ENCODE measurements at places on chromosomes 3 and 15.

- DNase-seq, result no peak
- no peak overlapping the region for H3K4me3 ChIP-seq
- no peak overlapping the region for H3K27ac ChIP-seq
- no peaks in the 10 kb centered on the region for H3K36me3 ChIP-seq
Observed at GRCh38 chr3:79765911-79766310, 1.9 kb downstream of the ROBO1 start.

DNA sequence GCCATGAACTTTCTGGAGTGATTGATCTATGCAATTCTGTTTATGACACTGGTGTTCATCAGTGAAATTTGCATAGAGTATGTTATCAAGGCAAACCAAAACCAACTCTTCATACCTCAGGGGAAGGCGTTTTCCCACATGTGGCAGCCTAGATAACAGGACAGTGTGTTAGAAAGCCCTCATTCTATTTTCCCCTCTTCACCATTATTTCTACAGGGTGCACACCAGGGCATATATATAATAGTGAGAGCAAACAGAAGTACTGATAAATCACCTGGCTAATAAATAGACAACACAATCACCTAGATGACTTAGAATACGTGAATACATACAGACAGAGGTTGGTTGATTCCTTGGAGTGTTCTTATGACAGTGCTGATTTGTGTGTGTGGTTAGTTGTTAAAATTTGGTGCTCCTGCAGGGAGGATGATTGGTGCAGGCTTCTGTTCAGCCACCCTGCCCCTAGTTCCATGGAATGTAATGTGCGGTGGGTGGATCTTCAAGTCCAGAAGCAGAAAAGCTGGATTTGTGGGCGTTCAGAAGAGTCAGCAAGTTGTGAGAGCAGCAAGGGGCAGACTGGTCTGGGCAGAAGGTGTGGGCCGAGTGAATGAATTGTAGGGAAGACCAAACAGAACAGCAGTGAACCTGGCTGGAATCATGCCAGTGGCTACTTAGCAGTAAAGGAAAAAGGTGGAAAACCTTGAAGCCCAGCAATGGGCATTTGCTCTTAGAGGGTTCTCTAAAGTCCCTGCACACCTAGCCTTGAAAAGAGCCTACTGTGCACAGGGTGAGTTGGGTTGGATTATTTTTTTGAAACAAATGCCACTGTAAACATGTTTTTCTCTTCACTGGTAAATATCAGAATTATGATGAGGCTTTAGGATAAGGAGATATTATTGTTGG lies 11.7 kb upstream of the RARRES1 start:
- no peak for DNase-seq
- no peak overlapping the region for H3K4me3 ChIP-seq
- no peaks in the 10 kb centered on the region for H3K27me3 ChIP-seq
- H3K36me3 ChIP-seq, result no peaks in the 10 kb centered on the region
- peaks cover 6% of the 10 kb centered on the region for H3K4me1 ChIP-seq

- peak overlapping the region; percentile 97 for H3K27ac ChIP-seq
- peak; percentile 41 for DNase-seq
- no peaks in the 10 kb centered on the region for H3K27me3 ChIP-seq
- peaks cover 23% of the 10 kb centered on the region for H3K4me1 ChIP-seq
Observed at GRCh38 chr15:64883100-64883581, 28.6 kb upstream of the ANKDD1A start.

- peaks cover 34% of the 10 kb centered on the region for H3K36me3 ChIP-seq
- peak overlapping the region; percentile 95 for H3K27ac ChIP-seq
- DNase-seq, result no peak
- H3K4me3 ChIP-seq, result peak overlapping the region; percentile 80
- H3K27me3 ChIP-seq, result no peaks in the 10 kb centered on the region
Observed at GRCh38 chr3:14434126-14434497, 31.7 kb downstream of the SLC6A6 start.

- peaks cover 8% of the 10 kb centered on the region for H3K4me1 ChIP-seq
- H3K27me3 ChIP-seq, result peaks cover 32% of the 10 kb centered on the region
- H3K27ac ChIP-seq, result no peak overlapping the region
- no peak for DNase-seq
- no peaks in the 10 kb centered on the region for H3K36me3 ChIP-seq
Observed at GRCh38 chr3:13188181-13188779, 115.1 kb upstream of the IQSEC1 start.

DNA sequence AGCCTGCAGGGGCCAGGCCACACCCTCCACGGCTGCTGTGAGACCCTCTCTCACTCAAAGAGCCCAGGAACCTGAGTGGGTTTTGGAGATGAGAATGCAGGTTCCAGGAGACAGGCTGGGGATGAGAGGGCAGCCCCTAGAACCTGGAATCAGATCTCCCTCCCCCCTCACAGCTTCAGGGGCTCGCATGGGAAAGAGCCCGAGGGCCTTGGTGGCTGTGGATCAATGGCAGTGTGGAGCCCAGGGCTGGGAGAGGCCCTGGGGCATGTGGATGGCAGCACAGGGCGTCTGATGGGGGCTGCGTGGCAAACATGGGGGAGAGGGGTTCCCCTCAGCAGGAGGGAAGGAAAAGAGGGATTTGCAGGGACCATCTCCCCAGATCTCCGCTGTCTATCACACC lies 112.8 kb upstream of the RPL32 start:
- H3K4me3 ChIP-seq, result no peak overlapping the region
- DNase-seq, result no peak
- H3K27me3 ChIP-seq, result no peaks in the 10 kb centered on the region
- H3K27ac ChIP-seq, result peak overlapping the region; percentile 89
- H3K36me3 ChIP-seq, result peaks cover 31% of the 10 kb centered on the region

- no peaks in the 10 kb centered on the region for H3K36me3 ChIP-seq
- no peak overlapping the region for H3K4me3 ChIP-seq
- no peak for DNase-seq
- no peaks in the 10 kb centered on the region for H3K27me3 ChIP-seq
Observed at GRCh38 chr3:73622091-73622805, 2.5 kb downstream of the PDZRN3 start.

- no peak overlapping the region for H3K27ac ChIP-seq
- DNase-seq, result no peak
- peaks cover 17% of the 10 kb centered on the region for H3K4me1 ChIP-seq
- H3K4me3 ChIP-seq, result no peak overlapping the region
- H3K27me3 ChIP-seq, result no peaks in the 10 kb centered on the region
Observed at GRCh38 chr15:45157974-45158373, 28.2 kb downstream of the DUOX1 start.

DNA sequence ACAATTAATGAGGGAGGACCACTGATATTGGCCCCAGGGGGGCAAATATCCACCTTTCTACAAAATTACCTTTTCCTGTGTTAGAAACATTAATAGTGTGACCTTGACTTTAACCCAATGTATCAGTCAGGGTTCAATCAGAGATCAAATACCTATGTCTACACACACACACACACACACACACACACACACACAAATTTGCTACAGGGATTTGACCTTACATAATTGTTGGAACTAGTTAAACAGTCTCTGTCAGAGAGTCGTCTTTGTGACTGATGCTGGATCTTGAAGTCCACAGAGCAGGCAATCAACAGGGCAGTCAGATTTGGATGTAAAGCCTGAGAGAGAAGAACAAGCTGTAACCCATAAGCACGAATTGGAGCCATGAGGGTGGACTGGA lies 32.5 kb downstream of the TM4SF4 start:
- DNase-seq, result no peak
- peaks cover 28% of the 10 kb centered on the region for H3K27me3 ChIP-seq
- no peaks in the 10 kb centered on the region for H3K36me3 ChIP-seq

GRCh38 chr3:124315215-124316033 lies 323.5 kb upstream of the ROPN1 start:
- H3K27ac ChIP-seq, result no peak overlapping the region
- no peak overlapping the region for H3K4me3 ChIP-seq
- no peaks in the 10 kb centered on the region for H3K27me3 ChIP-seq
- H3K4me1 ChIP-seq, result no peaks in the 10 kb centered on the region
- H3K36me3 ChIP-seq, result no peaks in the 10 kb centered on the region
- DNase-seq, result no peak

- DNase-seq, result no peak
- H3K36me3 ChIP-seq, result peaks cover 3% of the 10 kb centered on the region
Observed at GRCh38 chr15:38266247-38266986, 13.8 kb downstream of the SPRED1 start.

- H3K4me1 ChIP-seq, result peaks cover 5% of the 10 kb centered on the region
- no peak overlapping the region for H3K4me3 ChIP-seq
- DNase-seq, result no peak
- H3K36me3 ChIP-seq, result no peaks in the 10 kb centered on the region
Observed at GRCh38 chr15:95405447-95405846, 925.1 kb upstream of the NR2F2 start.

GRCh38 chr3:30548600-30548999 lies 57.8 kb upstream of the TGFBR2 start:
- H3K27ac ChIP-seq, result no peak overlapping the region
- no peaks in the 10 kb centered on the region for H3K36me3 ChIP-seq
- no peak overlapping the region for H3K4me3 ChIP-seq
- no peaks in the 10 kb centered on the region for H3K27me3 ChIP-seq

All from effector memory CD8-positive, alpha-beta T cell (primary cell).